ENCODE measurements at places on chromosomes 6 and 20.
A peak's percentile ranks its signal among the peaks of the same experiment; 100 is the strongest.

DNA sequence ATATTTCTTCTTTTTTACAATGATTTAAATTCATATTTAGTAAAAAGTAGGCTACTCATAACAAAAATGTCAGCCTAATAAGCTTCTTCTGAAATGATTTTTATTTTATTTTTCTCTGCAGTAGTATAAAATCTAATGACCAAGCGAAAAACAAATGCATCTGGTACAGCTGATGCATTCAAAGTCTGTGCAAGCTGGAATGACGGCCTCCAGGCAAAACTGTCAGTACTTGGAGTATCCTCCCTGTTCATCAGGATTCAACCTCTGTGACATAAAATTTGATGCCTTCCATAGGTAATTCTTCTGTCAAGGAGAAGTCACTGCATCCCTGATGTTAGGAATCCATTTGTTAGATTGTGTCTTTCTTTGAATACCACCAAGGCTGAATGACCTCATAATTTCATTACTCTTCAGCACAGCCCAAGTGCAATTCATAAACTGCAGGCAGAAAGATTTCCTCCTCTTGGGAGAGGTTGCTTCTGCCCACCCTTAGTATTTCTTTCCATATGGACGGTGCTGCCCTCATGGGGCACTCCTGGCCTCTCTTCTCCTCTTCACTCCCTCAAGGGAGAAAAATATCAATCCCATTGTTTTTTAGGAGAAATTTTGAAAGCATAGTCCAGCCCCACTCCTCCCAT, 146.4 kb upstream of the STXBP5 start:
- DNase-seq: no peak

DNA sequence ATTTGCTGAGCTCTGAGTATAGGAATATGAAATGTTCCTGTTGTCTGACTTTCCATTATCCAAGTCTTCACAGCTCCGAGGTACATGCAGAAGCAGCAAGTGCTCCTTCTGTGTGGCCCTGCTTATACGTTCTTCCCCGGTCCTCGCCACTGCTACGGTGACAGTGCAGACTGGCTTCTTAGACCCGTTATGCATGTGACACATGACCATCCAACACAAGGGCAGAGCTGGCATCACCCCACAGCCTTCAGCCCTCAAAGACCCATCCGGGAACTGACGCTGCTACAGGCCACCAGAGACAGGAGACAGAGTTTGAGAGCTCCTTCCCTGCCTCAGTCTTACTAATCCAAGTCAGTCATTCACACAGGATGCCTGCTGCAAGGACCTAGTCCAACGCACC, 70.4 kb downstream of the TRAM2 start:
- DNase-seq: no peak

DNA sequence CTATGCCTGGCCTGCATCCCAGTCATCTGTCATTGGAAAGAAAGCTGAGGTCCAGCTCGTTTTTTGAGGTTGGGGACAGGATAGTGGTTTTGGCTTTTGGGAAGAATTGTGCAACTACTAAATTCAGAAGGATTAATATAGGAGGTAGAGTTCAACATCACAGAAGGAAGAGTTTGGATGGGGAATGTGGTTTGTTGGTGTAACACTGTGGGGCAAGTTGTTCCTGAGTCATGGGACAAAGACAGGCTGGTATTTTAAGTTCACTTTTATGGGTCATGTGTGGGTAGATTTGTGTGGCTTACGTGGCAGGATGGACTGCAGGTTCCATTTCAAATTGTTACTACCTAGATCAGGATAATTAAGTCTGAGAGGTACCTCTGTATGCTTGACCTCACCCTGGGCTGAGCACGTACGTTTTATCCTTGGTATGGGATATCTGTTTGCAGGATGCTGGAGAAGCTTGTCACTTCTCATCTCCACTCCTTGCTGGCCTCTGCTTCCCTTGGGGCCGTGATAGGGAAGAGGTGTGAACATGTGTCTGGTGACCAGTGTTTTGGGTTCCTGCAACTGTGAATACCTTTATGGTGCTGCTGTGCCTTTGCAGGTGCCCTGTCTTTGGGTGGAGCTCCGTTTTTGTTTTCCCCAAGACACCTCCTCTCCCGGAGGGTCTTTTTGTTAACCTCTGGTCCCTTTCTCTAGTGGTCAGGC, 177.6 kb downstream of the JARID2 start:
- no peak for DNase-seq

- DNase-seq: no peak
These were observed 101.5 kb upstream of the DUSP22 start for GRCh38 chr6:190596-191395.

DNA sequence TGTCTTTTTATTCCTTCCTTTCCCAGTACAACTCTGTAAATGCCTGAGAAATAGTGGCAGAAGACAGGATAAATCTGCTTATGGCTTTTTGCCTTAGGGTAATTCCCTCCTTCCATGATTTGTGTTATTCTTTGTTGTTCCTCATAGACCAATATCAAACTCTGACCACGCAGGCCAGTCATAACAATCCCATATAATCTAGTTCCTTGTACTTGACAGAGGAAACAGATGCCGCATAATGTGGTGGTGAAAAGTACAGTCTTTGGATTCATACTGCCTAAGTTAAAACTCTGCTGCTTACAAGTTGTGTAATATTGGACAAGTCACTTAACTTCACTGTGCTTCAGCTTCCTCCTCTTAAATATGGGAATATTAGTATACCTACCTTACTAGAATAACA, 8.2 kb upstream of the BAG2 start:
- no peak for DNase-seq

DNA sequence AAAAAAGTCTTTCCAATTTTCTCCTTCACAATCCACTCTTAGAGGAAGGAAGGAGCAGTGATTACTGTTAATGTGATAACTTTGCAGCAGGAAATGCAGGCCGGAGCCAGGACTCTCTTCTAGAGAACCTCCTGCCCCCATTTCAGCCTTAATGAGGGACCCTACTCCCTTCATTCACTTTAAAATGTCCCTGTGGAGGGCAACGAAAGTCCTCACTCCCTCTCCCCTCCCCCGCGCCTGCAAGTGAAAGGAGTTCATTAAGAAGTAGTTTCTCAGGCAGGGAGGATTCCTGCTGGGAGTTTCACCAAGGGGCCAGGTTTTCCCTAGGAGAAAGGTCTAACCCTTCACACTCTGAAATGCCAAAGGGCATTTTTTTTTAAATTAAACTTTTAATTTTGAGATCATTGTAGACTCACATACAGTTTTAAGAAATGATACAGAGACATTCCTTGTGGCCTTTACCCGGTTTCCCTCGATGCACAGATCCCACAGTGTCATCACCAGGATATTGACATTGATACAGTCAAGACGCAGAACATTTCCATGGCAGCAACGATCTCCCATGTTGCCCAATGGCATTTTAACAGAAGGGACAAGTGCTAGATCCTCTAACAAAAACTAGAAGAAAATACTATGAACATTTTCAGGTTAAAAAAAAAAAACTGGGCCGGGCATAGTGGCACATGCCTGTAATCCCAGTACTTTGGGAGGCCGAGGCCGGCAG, 6.8 kb upstream of the COMMD7 start:
- DNase-seq: no peak

- no peak for DNase-seq
These were observed 9.9 kb upstream of the SPATS1 start for GRCh38 chr6:44332585-44332984.

DNA sequence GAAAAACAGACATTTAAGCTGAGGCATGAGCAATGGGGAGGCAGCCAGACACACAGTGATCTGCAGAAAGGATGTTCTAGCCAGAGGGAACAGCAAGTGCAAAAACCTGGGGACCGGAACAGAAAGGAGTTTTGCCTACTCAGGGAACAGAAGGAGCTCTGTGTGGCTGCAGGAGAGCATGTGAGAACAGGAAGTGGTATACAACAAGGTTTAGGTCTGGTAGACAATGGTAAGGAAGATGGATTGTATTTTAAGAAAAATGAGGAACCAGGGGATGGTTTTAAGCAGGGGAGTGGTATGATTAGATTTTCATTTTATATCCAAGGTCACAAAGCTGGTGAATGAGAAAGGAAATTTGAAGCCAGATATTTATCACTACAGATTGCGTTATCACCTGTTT, 157.5 kb downstream of the UNC5CL start:
- no peak for DNase-seq

DNA sequence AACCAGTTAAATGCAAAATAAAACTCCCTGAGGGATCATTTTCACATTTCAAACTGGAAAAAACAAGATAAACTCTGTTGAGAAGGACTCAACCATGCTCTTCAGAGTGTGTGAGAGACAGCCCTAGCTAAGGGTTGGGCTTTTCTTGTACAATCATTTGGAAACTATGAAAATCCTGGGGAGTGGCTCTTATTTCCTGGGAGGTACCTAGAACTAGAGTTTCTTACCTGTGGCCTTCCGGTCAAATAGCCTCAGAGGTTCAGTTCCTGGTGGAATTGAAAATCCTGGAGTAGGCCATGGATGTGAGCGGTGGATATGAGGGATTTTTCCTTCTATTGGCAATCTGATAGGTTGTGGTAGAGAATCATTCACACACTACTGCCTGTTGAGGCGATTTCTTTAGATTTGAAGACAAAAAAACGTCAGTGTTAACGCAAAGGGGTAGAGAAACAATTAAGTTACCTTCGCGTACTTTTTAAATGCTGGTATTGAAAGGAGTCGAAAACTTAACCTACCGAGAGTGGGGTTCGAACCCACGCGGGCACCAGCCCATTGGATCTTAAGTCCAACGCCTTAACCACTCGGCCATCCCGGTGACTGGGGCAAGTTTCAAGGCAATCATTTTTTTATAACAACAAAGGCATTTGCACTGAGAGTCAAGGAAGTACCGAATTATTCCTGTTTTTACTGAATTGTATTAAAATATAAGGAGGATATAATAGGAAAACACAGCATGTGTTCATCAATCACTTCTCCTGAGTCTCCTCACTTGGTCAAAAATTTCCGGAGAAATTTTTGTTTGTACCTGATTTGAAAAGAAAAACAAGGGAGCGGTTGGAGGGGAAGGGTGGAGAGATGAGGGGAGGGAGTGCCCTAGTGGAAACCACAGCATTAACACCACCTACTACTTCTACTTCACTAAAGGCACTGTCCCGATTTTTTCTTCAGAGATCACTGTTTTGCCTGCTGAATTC, 191.3 kb downstream of the OR2B2 start:
- peak; percentile 16 for DNase-seq

DNA sequence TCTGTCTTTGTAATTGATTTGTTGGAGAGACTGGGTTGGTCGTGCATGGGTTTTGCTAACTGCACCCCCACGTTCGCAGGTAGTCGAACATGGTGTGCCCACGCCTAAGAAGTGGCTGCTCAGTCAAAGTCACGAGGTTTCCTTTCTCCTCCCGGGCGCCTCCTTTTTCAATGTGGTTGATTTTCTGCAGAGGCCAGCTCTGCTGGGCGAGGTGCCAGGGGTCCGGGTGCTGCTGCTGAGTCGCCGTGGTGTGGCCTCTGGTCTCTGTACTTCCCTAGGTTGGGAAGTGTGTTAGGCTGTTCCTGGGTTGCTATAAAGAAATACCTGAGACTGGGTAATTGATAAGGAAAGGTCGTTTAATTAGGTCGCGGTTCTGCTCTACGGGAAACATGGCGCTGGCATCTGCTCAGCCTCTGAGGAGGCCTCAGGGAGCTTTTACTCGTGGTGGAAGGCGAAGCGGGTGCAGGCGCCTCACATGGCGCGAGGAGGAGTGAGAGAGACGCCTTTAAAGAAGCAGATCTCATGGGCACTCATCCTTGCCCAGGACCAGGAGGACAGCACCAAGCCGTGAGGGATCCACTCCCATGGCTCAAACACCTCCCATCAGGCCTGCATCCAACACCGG, 14.1 kb downstream of the OSBPL2 start:
- DNase-seq: peak; percentile 3

GRCh38 chr6:55836481-55836880, 38.9 kb downstream of the BMP5 start:
- DNase-seq: no peak

- no peak for DNase-seq
These were observed 438.1 kb downstream of the GJA1 start for GRCh38 chr6:121873595-121873994.

- no peak for DNase-seq
These were observed 26.5 kb upstream of the SMOC2 start for GRCh38 chr6:168414336-168415097.

DNA sequence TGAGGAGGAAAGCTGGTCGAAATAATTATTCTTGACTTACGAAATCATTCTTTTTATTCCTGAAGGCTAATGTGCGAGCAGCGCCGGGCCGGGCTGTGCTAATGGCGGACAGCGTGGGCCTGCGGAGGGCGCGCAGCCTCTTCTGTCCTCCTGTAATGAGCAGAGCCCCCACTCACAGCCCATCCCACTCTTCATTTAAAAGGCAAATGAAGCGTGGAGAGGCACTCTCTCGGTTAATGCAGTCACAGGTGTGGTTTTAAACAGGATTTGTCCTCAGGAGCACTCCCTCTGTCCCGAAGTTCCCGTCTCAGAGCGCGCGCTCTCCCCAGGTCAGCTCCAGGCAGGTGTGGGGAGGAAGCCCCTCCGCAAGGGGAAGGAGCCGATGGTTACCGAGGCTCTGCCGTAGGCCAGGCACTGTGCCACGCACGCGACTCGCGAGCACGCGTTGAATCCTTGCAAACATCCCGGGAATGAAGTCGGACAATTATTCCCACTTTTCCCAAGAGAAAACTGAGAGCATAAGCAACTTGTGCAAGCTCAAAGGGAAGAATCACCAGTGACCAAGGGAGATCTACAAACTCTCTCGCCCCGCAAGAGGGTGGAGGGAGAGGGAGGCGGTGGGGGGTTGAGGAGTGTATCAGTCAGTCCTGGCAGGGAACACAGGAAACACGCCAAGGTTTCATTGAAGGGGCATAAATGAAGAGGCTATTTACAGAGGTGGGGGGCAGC, 35.5 kb upstream of the ZFAND3 start:
- peak; percentile 31 for DNase-seq

- no peak for DNase-seq
These were observed 3.0 kb downstream of the RRP36 start for GRCh38 chr6:43024436-43024835.

- DNase-seq: no peak
These were observed 9.4 kb upstream of the BMP7 start for GRCh38 chr20:57275813-57276212.

- DNase-seq: no peak
These were observed 36.9 kb upstream of the SLCO4A1 start for GRCh38 chr20:62605236-62605943.

- peak; percentile 23 for DNase-seq
These were observed 6.1 kb downstream of the MMP24 start for GRCh38 chr20:35232575-35232974.

- no peak for DNase-seq
These were observed 11.6 kb downstream of the GPR31 start for GRCh38 chr6:167146135-167146534.
